ENCODE measurements at places on chromosomes 4 and X.

GRCh38 chr4:26727844-26728243 is 132.8 kb upstream of the STIM2 start:
- no peak for DNase-seq

DNA sequence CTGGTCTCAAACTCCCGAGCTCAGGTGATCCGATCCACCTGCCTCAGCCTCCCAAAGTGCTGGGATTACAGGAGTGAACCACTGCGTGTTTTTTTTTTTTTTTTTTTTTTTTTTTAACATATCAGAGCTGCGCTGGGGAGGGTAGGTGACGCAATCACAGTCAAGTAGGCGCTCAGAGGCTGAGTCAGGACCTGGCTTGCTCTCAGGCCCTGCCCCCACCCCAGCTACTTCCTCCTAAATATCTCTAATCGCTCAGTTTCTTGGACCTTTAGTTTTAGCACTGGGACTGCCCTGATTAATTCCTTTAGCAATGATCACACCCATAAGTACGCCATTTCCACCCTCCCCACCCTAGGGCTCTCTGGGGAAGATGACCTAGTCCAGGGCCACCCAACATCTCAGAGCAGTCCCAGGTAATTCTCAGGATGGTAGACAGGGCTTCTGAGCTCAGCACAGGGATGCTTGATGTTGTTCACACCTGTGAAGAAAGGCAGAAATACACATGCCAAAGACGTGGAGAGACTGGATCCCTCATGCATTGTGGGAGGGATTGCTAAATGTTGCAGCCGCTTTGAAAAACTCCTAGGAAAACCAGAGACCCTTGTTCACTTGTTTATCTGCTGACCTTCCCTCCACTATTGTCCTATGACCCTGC is 50.2 kb downstream of the DDX3X start:
- no peak for DNase-seq

- DNase-seq: no peak
These were observed 63.3 kb downstream of the MOSPD2 start for GRCh38 chrX:14936561-14936960.

DNA sequence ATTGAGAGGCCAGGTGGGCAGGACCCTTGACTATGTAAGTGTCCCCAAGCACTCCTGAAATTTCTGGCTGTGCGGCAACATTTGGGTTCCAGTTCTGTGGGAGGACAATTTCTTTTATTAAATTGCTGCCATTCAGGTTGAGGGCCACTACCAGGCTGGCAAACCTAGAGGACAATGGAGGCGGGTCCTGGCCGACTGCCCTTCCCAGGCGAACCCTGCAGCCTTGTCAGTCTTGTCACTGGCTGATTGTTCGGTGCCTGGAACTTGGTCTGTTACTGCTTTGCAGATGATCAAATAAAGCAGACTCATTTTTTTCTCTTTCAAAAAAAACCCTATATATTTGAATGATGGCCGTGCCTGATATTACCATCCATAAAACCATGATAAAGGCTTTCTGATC is 6.6 kb upstream of the TMEM128 start:
- DNase-seq: no peak

- no peak for DNase-seq
These were observed 11.5 kb downstream of the PRPS2 start for GRCh38 chrX:12802741-12803140.

- peak; percentile 56 for DNase-seq
These were observed 151.7 kb upstream of the TBL1X start for GRCh38 chrX:9312922-9313867.

GRCh38 chrX:45788941-45789348 is 588.3 kb upstream of the DIPK2B start:
- no peak for DNase-seq

DNA sequence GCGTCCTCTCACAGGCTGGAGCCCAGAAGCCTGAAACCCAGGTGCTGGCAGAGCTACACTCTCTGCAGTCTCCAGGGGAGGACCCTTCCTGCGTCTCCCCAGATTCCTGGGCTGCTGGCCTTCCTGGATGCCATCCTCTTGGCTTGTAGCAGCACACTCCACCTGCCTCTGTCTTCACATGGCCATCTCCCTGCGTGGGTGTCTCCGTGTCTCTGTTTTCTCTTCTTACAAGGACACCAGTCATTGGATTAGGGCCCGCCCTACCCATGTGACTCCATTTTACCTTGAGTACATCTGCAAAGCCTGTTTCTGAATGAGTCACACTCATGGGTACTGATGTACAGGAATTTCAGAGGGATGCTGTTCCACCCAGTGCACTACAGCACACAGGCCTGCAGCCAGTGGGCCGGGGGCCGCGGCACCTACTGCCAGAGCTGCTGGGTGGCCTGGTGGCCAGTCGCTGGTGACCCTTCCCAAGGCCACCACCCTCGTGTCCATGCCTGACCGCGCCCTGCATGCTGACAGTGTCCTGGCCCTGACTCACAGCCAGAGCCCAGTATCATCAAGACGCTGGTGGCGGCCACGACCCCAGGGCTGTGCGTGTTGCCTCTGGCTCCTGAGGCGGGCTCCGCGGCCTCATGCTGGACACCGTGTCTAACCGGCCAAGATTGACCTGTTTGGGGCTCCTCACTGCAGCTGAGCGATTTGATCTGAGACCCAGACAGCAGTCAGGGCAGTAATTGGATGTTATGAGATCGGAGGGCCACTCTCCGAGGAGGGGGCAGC is 63.6 kb upstream of the NKX1-1 start:
- no peak for DNase-seq

- DNase-seq: no peak
These were observed 1176.8 kb downstream of the FAM133A start for GRCh38 chrX:94850811-94851210.

GRCh38 chrX:100615005-100615404 is 21.6 kb downstream of the TSPAN6 start:
- DNase-seq: no peak

DNA sequence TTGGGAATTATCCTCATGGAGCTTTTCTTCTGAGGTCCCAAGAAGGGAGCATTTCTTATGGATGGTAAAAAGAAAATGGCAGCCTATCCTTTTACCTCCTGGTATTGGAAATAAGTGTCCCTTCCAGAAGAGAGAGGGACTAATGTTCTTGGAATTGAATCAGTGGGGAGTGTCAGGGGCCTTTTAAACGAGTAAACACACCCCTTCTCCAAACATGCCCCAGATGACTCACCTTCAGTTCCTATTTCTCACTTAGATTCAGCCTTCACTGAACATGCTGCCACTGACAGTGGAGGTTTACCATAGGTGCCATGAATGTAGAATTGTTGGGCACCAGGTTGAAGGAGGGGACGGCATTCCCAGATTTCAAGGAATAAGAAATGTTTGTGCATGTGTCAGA is 19.0 kb downstream of the MAGEC2 start:
- no peak for DNase-seq

GRCh38 chr4:131370846-131371245 is 1778.2 kb upstream of the PCDH10 start:
- no peak for DNase-seq

DNA sequence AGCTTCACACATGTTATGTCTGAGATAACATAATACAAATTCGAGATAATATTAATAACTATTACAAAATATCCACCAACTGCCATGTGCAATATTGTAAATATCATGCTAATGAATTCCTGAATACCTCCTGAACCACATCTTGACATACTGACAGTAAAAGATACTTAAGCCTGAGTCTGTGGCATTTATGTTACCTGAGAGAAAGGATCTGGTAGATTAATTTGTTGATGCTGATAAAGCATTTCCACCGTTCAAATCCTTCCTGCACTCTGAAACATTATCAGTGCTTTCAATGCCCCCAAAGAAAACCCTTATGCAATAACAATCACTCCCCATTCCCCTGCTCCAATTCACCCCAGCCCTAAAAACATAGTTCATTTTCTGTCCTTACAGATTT is 38.8 kb upstream of the ADGRA3 start:
- DNase-seq: no peak

DNA sequence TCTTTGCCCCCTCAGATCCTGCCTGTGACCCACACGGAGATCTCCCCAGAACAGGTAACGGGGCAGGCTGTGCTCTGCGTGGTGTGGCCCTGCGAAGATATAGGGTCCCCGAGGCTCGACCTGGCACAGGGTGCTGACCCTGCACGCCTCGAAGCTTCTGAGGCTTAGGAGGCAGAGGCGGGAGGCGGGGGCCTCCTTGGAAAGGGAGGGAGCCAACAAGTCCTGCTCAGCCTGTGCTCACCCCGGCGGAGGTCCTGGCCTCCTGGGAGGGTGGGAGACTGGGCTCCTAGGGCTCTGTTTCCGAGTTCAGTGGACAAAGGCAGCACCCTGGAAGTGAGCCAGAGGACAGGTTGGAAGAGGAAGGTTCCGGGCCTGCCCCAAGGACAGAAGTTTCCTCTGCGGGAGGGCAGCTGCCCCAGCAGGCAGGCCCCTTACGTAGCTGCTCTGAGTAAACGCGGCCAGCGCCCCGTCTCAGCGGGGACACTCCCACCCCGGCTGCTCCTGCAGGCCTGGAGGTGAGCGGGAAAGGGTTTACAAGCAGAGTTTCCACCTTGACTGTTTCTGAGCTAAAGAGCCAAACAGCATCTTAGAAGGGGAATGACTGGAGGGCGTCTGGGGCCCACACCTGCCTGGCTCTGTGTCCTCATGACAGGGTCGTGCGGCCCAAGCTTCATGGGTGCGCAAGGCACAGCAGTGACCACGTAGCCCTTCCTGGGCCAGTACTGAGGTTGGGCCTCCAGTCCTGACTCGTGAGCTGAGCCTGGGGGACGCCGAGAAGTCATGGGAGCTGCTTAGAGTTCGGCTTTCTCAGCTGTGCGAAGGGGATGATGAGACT is 16.1 kb downstream of the TMEM175 start:
- DNase-seq: no peak

DNA sequence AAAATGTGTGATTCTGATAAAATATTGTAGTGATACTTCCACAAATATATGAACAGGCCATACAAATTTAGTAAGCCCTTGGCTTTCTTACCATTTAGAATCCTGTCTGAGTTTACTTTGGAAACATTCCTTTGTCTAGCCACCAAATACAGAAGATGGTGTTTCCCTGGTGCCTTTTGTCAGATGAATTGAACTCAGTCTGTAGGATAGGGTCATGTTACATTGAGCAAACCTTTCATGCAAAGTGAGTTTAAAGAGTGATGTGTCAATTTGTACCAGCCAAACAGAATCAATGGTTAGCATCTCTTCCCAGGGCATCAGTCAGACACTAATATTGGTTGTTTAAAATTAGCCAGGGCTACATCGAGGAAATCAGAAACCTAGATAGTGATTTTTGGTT is 1443.4 kb downstream of the ARAP2 start:
- DNase-seq: no peak

GRCh38 chr4:47271291-47271690 is 192.2 kb downstream of the COMMD8 start:
- no peak for DNase-seq

- no peak for DNase-seq
These were observed 24.6 kb downstream of the UGT2B7 start for GRCh38 chr4:69120870-69121269.

GRCh38 chr4:146224326-146224966 is 10.1 kb downstream of the REELD1 start:
- no peak for DNase-seq

GRCh38 chrX:116142976-116143375 is 27.6 kb upstream of the AGTR2 start:
- no peak for DNase-seq

DNA sequence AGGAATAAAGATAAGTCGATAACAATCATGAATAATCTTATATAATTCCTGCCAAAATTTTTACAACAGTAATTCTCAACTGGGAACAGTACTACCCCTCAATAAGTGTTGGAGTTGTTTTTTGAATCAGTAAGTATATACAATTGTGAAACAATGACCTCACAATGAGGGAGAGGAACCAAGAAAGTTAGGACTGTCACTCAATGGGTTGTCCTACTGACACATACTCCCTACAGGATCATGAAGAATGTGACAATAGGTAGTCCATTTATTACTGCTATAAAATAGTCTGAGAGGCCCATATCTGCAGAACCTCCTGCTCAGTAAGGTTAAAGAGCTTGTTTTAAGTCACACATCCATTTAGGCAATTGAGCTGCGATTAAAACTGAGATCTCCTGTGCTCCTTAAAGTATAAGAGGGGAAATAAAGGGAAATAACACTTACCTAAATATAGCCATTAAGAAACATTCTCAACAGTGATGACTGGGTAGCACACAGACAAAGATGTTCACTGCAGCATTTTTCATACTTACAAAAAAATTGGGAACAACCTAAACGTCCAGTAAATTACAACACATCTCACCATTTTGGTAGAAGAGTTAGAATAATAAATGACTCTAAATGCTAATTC is 26.2 kb downstream of the FBXW7 start:
- no peak for DNase-seq

DNA sequence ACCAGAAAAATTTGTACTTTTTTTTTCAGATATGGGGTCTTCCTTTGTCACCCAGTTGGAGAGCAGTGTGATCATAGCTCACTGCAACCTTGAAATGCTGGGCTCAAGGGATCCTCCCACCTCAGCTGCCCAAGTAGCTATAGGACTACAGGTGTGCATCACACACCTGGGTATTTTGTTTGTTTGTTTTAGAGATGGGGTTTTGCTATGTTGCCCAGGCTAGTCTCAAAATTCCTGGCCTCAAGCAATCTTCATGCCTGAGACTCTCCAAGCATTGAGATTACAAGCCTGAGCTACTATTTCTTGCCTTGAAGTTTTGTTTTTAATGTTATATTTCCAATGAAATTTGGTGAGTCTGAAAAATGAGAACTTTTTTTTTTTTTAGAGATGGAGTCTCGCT is 847.8 kb downstream of the TRIML1 start:
- no peak for DNase-seq

- DNase-seq: no peak
These were observed 202.0 kb downstream of the DHX15 start for GRCh38 chr4:24382381-24382780.

DNA sequence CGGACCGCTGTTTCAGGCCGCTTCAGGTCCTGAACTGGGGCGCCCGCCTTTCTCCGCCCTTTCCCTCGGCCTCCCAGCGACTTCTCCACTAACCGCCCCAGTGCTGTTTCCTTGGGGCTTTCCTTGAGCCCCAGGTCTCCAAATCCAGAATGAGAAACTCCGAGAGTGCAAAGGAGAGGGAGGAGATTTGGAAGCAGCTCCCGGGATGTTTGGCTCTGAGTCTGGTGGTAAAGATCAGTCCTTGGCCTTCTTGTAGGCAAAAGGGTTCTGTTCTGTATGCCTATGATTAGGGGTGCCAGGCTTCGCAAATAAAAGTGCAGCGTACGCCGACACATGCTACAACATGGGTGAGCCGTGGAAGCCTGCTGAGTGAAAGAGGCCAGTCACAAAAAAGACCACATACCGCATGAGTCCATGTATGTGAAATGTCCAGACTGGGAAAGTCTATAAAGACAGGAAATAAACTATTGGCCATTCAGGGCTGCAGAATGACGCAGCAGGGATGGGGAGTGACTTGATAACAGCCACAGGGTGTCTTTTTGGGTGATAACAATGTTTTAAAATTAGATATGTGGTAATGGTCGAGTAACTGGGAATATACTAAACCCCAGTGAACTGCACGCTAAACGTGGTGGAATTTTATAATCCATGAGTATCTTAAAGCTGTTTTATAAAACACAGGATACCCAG is 99.8 kb downstream of the TRAPPC11 start:
- no peak for DNase-seq

GRCh38 chr4:102569200-102569599 is 68.0 kb downstream of the NFKB1 start:
- DNase-seq: no peak

GRCh38 chrX:108344216-108344615 is 94.0 kb downstream of the COL4A6 start:
- DNase-seq: no peak

All from stimulated activated CD8-positive, alpha-beta memory T cell treated with anti-CD3 and anti-CD28 coated beads, Interleukin-4, amount 100 ng/mL, for 1 hour (primary cell).